ENCODE measurements at places on chromosomes 4 and X.
A peak's percentile ranks its signal among the peaks of the same experiment; 100 is the strongest.

GRCh38 chrX:11698702-11699101, 33.0 kb upstream of the ARHGAP6 start:
- no peak for DNase-seq

GRCh38 chr4:145154573-145154972, 25.8 kb downstream of the OTUD4 start:
- no peak for DNase-seq

DNA sequence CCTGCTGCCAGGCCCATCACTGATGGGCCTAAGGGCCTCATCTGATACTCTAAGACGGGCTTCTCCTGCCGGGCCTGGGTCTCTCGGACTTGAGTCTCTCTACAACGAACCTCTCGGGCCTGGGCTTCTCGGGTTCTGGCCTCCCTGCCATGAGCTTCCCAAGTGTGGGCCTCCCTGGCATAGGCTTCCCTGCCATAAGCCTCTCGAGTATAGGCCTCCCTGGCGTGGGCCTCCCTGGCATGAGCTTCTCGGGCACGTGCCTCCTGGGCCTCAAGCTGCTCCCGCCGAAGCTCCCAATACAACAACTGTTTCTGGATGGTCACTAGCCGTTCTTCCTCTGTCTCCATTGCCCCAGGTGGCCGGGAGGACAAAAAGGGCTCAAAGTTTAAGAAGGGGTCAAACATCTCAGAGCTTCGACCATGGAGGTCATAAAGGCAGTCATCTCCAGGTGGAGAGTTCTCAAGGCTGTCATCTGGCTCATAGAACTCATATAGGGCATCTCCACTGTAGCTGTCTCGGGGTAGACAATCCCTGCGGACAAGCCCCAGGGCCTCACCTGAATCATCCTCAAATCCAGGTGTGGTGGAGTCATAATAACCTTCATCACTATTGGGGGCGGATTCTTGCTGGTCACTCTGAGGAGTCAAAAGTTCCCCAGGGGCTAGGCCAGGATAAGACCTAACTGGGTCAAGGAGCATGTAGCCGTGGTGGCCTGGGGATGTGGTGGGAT, 14.1 kb downstream of the AMER1 start:
- DNase-seq: no peak

DNA sequence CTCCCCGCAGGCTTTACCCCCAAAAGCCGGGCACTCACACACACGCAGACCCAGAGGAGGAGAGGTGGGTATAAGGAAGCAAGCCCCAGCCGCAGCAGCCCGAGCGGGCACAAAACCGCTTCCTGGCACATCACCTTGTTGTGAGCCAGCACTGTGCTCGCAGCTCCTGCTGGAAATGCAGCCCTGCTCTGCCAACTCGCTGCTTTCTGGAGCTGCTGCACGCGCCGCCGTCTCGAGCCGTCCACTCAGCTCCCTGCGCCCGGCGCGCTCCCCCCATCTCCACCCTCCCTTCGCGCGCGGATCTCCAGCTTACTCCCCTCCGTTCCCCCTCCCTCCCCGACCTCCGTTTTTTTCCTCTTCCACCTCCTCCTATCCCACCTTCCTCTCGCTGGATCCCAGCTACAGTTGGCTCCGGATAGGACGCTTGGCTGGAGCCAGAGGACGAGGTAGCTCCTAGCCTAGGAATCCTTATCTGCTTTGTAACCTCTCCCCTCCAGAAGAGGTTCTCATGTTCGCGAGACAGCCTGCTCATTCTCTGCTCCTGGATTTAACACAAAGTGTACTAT, at the start of gene SPOCK3:
Gene SPOCK3 (minus strand): TSS at position 179 of the 566 bp plus-strand sequence.
- DNase-seq: peak; percentile 51

DNA sequence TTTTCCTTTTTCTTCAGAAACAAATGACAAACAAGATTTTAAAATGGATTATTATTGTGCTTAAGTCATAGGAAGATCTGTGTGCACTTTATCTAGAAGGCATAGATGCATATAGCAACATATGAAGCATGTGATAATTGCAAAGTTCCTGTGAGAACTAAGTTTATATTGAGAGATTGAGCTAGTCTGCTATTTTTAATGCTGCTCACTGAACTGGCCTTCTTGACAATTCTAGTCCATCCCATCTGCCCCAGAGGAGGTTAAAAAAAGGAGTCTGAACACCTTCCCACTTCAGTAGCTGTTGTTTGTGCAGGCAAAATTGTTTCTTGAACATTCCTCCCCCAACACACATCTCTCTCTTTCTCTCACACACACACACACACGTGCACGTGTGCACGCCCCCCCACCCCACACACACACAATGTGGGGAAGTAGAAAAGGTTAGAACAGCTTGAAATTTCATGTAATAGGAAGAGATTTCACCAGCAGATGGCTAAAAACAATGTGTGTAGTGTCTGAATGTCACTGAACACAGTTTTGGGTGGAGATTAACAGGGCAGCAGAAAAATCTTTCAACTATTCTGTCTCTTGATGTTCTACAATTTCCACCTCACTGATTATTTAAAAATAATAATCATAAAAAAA, 108.0 kb downstream of the GPM6A start:
- no peak for DNase-seq

- peak; percentile 37 for DNase-seq
Observed at GRCh38 chr4:107034996-107035818, 906 bp downstream of the DKK2 start.

DNA sequence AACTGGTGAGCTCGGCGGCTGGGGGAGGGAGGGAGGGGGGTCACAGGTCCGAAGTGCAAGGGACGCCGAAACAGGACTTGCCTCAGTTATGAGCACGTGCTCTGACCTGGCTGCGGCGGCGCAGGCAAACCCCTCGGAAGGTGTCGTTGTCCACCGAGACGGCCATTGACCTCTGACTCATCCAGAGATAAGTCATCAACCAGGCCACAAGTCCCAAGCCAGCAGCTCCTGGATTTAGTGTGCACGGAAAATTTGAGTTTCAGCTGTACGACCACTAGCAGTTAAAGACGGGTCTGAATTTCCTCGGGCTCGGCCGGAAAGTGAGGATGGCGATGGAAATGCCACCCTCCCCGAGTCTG, 674 bp downstream of the SH3D19 start:
- DNase-seq: peak; percentile 46

DNA sequence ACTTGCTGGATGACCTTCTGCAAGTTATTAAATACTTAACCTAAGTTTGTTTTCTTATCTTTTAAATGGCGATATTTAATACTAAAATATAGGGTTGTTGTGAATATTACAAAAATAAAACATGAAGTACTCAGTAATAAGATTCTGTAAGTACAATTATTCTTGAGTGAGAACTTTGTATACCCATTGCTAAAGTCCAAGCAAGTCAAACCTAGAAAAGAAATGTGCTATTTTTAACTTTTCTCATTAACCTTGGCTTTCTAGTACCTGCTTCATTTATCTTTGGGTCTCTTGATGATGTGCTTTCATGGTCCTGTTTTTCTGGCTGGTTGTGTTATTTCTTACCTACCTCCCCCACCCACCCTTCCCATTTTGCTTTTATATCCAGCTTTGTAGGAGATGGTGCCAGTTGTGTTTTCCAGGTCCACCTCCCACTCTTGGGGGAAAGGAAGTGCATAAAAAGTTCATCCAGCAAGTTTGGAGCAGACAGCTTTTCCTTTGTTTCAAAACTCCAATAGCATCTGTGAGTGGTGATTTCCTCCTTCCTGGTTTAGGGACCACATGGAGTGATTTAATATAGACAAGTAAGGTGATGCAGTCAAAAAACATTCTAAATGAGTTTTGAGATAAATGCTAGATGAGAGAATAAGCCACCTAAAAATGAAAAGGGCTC, 7.5 kb upstream of the CXCL8 start:
- no peak for DNase-seq

DNA sequence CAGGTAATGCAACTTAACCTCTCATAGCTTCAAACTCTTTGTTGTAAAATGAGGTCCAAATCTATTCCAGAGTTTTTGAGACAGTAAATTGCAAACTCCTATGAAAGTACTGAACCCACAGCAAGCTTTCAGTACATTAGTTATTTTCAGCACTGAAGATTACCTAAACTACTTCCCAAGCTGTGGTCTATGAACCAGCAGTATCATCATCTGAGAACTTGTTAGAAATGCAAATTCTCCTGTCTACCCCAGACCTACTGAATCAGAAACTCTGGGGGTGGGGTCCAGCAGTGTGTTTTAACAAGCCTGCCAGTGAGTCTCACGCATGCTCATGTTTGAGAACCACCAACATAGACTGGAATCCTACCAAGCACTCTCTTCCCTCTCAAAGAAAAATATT, 5.7 kb upstream of the CASP6 start:
- no peak for DNase-seq

- no peak for DNase-seq
Observed at GRCh38 chr4:99043346-99043745, 45.2 kb downstream of the ADH5 start.

DNA sequence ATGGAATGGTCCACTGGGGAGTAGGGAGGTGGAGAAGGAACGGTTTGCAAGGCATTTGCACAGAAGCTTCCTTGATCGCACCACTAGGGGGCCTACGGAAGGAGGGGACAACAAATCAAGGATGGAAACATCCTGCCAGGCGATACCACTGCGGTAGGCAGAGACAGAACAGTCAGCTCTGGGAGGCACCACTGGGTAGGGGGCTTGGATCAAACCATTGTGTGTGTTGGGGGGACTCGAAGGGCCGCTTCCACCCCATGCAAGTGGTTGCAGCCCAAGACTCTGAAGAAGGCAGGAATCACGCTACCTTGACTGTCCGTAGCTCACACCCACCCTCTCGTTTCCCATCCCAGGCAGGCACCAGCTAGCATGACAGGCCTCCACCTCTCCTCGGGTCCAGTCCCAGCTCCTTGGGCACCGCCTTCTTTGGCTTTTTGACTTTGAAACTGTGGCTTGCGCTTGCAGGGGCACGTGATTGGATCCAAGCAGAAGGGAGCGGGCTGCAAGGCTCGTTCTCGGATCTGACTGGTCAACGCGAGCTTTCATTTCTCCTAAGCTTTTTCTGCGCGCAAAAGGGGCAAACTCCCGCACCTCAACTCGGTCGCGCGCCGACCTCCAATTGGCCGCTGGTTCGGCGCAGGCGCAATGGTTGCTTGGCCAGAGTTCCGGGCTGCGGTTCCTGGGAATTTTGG, 28.4 kb downstream of the GAGE1 start:
- peak; percentile 77 for DNase-seq

DNA sequence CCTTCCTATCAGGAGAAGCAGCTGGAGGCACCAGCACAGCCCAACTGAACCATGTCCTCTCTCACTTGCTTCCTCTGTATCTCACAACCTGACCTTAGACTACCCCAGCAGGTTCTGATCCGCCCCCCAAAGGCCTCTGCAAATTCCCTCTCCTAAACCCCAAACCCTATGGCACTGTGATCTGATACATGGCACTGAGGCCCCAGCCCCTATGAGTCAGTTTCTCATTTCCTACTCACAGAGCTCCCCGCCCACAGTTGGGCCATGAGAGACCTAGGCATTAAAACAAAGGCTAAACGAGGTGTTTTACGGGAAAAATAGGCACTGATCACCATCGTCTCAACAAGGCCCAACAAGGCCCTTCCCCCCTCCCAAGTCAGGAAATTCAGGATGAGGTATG, 19.1 kb downstream of the SASH3 start:
- no peak for DNase-seq

DNA sequence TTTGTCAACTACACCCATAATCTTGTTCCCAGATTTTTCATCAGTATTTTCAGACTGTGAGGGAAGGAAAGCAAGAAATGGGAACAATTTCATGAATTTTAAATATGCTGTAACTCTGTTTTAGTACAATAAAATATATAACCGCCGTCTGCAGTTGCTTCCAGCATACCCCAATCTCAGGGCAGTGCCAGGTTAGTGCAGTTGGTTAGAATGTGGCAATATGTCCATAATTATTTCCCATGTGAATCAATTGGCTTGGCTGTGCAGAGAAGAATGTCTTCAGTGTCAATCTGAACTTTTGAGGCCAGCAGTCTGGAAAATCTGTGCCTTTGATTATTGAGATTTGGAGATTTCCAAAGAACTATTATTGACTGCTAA, 5.0 kb upstream of the MMAA start:
- no peak for DNase-seq

DNA sequence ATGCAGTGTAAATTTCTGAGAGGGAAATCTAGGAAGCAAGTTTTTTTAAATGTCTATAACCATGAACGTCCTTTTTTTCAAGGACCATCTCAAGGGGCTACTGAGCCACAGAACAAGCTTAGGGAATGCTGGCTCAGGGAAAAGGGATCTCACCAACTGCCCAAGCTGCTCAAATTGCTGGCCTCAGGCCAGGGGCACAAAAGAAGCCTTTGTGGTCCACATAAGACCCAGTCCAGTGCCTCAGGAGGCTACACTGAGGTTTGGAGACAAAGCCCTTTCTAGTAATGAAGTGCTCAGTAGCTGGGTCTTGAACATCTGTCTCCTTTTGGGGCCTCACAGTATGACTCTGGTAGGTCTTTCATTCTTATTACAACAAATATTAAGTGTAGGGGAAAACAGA, 305.5 kb downstream of the RAB28 start:
- DNase-seq: no peak

GRCh38 chrX:154123241-154124219, 20.5 kb upstream of the OPN1LW start:
- no peak for DNase-seq

DNA sequence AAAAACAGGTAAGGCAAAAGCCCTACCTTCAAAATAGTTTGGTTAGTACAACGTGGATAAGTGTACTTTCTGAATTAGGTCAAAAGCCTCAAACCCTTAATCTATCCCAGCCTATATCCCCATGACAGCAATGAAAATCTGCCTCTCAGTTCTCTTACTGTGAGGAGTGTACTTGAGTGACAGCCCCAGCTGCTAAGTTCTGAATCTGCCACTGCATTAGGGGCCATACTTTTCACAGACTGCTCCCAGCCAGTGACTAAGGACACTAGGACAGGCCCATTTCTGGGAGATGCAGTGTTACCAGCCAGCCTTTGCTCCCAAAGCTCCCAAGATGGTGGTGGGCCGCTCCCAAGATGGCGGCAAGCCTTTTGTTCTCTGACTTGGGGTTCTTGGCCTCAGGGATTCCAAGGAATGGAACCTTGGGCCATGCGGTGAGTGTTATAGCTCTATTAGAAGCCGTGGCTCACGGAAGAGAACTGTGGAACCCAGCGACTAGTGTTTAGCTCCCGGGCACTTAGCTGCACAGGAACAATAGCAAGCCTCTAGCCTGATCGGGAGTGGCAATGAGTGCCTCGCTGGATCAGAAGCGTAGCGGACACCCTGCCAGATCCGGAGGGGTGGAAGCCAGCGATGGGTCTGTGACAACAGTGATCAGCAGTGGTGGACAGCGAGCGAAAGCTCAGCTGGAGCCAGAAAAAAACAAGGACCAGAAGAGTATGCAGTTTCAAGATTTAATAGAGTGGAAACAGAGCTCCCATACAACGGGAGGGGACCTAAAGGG, 175.6 kb upstream of the NRK start:
- no peak for DNase-seq

GRCh38 chr4:150215601-150216000, 137.4 kb downstream of the DCLK2 start:
- no peak for DNase-seq
